ENCODE measurements at places on chromosomes 16 and 17.
A peak's percentile ranks its signal among the peaks of the same experiment; 100 is the strongest.

DNA sequence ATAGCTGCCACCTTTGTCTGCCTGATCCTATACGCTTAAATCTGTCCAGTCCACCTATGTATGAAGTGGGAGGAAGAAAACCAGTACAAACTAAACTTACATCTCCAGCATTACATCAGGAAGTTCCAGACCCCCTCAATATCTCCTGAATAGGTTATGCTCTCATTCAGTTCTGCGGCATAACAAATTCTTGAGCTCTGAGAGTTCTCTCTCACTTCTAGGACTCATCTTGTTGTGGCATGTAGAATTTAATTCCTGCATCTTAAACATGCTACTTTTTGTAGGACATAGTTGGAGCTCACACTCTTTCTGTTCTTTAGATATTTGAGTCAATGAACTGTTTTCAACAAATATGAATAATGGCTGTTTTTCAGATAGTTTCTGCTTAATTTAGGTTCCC, 662.5 kb downstream of the CDH11 start:
- no peak for DNase-seq

GRCh38 chr17:27384726-27385125, 71.5 kb upstream of the KSR1 start:
- DNase-seq = peak; percentile 59

- peak; percentile 26 for DNase-seq
Measured at GRCh38 chr17:43094129-43094835, 30.9 kb downstream of the BRCA1 start.

GRCh38 chr17:2869604-2870003, 73.4 kb downstream of the RAP1GAP2 start:
- DNase-seq = no peak

- no peak for DNase-seq
Measured at GRCh38 chr17:69560987-69561441, 146.5 kb downstream of the MAP2K6 start.
